ENCODE measurements at places on chromosomes 2 and 18.

DNA sequence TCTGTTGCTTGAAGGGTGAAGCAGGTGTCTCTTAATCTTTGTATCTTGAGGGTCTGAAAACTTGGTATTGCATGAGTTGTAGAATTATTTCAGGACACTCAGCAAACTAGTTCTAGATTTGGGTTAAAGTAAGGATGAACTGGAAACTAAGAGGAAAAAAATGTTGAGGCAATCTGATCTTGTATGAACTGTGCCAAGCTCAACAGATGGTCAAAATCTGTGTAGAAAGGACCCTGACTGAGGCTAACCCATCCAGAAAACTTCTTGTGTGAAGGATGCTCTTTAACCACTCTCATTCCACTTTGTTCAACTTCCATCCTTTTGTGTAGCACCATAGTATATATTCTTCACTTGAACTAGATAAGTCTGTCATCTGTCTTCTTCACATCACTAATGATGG is 861.7 kb downstream of the SLC4A3 start:
- DNase-seq: no peak

DNA sequence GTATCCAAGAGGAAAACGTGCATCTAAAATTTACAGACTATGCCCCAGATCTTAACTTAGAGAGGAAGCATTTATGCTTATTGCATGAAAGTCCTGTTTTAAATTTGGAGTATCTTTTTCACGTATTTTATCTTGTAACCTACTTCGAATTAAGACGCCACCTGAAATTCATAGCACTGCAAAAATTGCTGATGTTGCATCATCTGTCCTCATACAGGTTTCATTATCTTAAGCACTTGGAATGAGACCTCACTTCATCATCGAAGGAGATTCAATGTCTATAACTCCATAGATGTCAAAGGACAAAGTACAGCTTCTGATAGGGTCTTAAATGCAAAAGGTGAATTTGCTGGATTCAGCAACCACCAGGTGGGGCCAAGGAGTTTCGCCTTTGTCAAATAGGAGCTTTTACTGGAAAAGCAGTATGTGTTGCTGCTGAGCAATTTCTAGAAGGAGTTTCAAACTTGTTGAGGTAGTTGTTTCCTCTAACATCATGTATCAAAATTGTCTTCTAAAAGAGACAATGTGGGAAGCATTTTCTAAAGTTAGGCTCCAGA is 106.4 kb upstream of the CCDC85A start:
- DNase-seq: no peak

GRCh38 chr2:217362286-217362685 is 502.4 kb upstream of the TNP1 start:
- no peak for DNase-seq

DNA sequence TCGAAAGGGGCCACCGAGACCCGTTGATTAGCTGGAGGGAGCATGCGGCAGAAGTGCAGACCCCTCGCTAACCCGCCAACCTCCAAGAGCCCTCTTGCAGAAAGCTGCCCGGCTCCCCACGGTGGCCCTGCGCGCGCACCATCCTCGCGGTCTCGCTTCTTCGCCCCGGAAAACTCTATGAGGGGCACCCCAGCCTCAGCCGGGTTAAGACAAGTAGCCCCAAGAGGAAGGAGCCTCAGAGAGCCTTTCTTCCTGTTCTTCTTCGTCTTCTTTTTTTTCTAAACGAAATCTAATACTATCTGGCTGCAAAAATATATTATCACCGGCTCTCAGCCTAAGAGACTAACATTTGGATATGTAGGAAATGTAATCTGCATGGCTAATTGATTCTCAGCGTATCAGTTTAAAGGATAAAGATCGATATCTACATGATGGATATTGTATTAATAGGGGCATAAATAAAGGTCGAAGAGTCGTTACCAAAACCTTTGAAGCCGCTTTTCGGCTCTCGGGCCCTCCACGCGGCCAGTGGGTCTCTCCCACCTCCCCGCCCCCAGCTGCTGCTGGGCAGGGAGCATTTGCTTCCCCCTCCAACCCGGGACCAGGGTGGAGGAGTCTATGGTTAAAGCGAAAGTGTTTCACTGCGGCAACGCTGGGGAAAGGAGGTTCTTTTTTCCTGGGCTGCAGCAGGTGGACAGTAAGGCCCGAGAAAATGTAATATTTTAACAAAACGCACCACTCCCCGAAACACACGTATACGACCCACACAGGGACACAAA is 6.1 kb upstream of the PAX3 start:
- no peak for DNase-seq

DNA sequence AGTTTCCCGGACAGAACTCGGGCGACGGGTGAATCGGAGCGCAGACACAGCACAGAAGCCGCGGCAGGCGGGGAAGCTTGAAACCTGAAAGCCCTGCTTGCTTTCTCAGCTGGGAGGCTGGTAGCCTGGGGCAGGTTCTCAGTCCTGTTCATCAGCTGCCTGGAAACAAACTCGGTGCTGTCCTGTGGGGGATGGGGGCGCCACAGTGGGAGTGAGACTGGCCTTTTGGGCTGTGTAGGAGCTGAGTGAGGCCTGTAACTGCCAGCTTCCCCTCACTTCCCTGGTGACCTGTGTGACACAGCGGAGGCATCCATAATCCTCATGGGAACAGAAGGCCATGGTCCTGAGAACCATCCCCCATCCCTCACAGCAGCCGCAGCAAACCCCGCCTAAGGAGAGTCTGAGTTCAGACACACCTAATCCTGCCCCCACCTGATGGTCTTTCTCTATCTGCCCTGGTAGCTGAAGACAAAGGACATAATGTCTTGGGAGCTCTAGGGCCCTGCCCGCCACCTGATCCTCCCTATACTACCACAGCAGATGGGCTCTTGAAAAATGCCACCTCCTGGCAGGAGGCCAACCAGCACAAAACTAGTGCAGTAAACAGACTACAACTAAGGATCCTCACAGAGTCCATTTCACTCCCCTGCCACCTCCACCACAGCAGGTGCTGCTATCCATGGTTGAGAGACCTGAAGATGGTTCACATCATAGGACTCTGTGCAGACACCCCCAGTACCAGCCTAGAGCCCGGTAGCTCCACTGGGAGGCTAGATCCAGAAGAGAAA is 52.7 kb upstream of the LDLRAD4 start:
- DNase-seq: no peak

GRCh38 chr2:13504808-13505207 is 788.1 kb downstream of the TRIB2 start:
- DNase-seq: no peak

DNA sequence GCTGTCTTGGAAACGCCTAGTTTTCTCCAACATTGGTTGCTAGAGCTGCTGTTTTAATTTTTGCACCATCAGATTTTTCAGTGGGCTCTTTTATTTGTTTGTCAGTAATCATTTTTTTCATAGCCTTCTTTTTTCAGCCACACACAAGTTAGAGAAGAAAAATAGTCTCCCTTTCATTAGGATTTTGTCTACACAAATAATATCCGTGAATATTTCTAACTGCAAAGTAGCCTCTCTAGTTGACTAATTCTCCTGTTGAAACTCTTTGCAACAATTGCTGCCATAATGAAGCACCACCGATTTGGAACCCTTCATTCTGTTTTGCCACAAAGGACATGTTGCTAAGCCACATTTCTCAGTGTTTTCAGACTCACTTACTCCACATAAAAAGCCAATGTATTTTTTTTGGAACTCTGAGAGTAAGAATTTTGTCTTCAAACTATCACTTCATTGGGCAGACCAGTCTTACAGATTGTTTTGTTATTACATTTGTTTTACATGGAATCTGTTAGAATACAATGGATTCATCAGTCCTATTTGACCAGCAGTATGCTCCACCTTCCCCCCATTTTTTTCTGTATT is 9.6 kb downstream of the KCNJ3 start:
- no peak for DNase-seq

DNA sequence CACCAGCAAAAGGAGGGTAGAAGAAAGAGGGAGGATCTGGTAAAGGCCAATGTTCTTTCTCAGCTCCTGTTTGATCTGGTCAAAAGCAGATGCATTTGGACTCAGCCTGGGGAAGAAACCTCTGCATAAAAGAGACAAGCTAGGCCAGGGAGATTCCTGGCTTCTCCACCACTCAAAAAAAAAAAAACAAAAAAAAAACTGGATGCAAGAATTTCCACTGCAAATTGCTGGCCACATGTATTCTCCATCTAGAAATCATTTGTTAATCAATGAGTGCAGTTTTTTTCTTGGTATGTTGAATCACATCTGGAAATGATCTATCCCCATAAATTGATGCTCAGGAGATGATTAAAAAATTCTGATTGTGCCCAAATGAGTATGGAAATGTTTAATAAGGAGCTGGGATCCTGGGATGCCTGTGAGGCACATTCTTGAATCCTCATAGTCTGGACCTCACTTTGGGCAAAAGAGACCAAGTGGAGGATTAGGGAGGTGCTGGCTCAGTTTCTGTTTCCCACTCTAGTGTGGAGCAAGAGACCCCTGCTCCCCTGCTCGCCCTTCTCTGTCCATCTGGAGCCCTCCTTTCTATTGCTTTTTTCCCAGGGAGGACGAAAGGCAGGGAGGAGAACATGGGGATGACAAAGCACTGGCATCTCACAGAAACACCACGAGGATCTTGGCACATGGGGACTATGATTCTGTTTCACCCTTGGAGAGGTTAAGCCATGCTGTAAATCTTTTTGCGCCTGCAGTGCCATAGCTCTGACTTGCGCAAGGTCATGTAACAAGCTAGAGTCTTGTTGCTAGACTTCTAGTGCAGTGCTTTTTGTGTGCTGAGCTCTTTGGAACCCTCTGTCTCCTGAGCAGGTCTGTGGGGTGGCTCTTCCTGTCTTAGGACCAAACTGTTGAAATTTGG is 57.6 kb downstream of the APOB start:
- no peak for DNase-seq

DNA sequence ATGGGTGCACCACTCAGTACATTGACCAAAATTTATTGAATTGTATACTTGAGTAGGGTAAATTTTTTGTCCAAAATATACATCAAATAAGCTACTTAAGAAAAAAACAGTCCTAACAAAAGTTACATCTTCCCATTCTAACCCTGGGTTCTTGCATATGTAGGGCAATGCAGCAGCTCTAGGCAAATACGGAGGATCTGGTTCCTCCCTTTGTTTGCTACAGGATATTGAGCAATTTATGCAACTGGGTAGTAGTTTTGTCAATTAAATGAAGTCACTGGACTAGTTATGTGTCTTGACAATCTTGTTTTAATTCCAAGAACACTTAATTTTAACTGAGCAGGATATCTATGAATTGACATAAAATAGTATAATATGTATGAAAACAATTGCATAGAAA is 1507.2 kb upstream of the PIK3C3 start:
- no peak for DNase-seq

- no peak for DNase-seq
Observed at GRCh38 chr18:38310936-38311335, 745.3 kb upstream of the CELF4 start.

DNA sequence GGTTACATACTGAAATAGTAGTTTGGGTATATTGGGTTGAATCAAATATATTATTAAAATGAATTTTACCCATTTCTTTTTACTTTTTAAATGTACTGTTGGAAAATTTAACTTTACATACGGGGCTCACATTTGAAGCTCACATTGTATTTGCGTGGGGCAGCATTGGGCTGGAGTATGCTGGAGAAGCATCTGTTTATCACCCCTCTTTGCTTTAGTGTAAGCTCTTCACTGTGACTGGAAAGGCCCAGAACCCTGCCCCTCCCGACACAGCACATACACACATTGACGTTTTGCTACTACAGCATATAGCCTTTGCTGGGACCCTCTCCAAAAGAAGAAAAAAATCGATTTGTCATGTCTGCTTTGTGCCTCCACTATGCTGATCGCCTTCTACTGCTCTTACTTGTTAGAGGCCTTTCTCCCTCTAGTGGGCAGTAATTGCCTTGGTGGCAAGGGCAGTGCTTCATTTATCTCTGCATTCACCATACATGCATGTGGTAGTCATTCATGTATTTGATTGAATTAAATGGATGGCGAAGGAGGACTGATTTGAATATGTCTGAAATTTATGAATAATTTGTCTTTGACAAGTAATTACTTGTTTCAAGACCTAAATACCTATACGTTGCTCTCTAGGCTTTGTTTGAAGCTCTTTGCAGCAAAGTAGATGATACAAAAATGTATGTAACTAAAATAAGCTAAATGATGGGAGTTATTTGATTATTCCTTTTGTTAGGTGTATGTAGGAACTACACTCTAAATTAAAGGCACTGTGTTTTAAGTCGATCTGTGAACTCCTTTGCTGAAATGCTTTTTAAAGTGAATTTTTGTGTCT is 37.4 kb downstream of the VAPA start:
- no peak for DNase-seq

- DNase-seq: no peak
Observed at GRCh38 chr18:55419947-55420664, 167.9 kb downstream of the TCF4 start.

GRCh38 chr2:222912117-222912516 is 51.3 kb downstream of the ACSL3 start:
- DNase-seq: no peak

DNA sequence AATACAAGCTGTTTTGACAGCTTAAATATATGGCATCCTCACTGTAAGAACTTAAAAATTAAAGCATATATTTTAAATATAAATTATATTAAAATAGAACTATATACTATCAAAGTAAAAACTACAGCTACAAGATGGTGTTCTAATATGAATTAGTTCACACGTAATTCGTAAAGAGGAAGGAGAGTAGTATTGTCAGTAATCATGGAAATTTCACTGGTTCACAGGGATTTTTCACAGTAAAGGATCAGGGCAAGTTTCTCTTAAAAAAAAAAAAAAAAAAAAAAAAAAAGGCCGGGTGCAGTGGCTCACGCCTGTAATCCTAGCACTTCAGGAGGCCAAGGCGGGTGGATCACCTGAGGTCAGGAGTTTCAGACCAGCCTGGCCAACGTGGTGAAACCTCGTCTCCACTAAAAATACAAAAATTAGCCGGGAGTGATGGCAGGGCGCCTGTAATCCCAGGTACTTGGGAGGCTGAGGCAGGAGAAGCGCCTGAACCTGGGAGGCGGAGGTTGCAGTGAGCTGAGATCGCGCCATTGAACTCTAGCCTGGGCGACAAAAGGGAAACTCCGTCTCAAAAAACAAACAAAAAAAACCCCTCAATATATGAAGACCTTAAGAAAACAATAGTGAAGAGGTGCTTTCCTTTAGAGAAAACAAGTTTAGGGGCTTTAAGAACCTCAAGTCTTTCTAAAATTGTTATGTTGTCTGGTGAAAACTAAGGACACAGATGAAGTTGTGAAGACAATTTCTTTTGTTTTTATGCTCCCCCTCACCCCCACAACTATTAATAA is 32.5 kb downstream of the PNO1 start:
- DNase-seq: no peak

GRCh38 chr2:119739580-119740255 is 20.0 kb upstream of the PTPN4 start:
- no peak for DNase-seq

DNA sequence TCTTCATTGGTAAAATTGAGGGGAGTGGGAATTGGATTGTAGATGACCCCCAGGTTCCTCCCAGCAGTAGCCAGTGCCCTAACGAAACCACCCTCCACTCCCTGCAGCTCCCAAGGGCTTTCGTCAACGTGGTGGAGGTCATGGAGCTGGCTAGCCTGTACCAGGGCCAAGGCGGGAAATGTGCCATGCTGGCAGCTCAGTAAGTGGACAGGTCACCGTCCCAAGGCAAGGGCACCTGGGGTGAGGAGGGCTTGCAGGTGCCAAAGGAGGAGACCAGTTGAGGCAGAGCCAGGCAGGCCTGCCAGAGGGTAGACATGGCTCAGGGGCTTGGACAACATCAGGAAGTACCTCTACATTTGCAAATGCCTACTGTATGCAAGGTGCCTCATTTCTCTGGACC is 122.6 kb upstream of the PPP1CB start:
- peak; percentile 75 for DNase-seq
